M059J (cell line): ENCODE measurements at places on chromosomes 13 and 19.

DNA sequence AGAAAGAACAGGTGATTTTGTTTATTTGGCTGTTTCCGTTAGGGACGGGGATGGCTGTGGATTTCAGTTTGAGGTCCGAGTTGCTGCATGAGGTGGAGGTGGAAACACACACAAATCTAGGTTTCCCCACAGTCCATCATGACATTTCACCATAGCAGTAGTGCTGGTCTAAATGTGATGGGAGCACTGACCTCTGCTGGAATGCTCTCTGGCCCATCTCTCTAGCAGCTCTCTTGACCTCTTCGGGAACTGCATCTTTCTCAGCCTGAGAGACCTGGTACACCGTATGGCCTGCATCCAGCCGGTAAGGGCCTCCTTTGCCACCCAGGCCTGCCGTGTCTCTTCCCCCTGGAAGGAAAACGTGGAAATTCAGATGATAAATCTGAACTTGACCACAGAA is 154.0 kb downstream of the RGCC start:
- no peak for DNase-seq

- DNase-seq: no peak
These were observed 37.5 kb upstream of the POMP start for GRCh38 chr13:28621449-28621848.

- DNase-seq: no peak
These were observed 474 bp upstream of the FAM174C start for GRCh38 chr19:1274852-1275259.

GRCh38 chr13:30872685-30873461 is 33.2 kb upstream of the MEDAG start:
- DNase-seq: peak; percentile 96

DNA sequence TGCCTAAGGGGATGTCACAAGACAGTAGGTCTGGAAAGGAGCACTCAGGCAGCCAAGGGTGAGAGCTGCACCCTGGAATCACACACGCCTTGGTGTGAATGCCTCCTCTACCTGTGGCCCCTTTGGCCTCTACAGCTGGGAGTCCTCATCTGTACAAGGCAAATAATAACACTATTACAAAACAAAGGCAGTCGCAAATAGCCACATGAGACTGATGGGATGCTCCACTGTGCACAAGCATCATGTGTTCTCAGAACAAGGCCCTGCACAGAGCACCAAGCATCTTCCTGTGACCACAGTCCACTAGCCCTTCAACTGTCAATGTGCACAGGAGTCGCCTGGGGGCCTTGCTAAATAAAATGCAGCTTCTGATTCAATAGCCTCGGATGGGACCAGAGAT is 44.6 kb upstream of the HNRNPA1L2 start:
- DNase-seq: no peak
